ENCODE measurements at places on chromosomes 7 and 10. TPM values are rescaled to one million over a fixed set of nuclear protein-coding genes. Genes with fewer than 3 reads are reported as not detected.

GRCh38 chr7:66912195-66912594 is 8.8 kb upstream of the TMEM248 start:
- DNase-seq, result no peak

DNA sequence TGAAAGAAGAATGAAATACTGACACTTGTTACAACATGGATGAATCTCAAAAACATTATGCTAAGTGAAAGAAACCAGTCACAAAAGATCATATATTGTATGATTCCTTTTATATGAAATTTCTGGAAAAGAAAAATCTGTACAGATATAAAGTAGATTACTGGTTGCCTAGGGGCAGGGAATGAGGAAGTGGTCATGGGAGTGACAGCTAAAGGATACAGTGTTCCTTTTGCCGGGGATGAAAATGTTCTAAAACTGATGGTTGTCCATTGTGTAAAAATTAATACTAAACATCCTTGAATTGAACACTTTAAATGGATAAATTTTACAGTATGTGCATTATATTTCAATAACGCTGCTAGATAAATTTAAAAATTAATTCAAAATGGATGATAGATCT is 25.1 kb downstream of the ALOX5 start:
- no peak for DNase-seq

Gene CDC14C
- polyA plus RNA-seq, result not detected

Gene TRDMT1
- polyA plus RNA-seq, result 1.8 TPM

Gene SGCE
- 15.5 TPM for polyA plus RNA-seq
